ENCODE measurements at places on chromosomes 1 and 21.

DNA sequence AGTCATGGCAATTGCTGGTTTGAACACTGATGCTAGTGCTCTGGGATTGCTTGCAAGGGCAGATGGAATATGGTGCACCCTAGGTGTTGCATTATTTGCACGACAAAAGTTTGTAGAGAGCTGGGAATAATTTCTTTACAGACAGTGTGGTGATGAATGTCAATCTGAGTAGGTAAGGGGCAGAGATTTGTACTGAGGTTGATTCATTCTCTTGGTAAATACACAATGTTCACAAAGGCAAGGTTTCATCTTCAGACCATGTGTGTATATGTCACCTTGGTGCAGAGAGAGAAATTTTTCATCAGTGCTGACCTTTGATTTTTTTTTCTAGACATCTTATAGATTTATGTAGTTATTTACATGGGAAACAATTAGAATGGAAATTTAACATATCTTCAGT lies 5.0 kb downstream of the PTPRC start:
- no peak for DNase-seq

DNA sequence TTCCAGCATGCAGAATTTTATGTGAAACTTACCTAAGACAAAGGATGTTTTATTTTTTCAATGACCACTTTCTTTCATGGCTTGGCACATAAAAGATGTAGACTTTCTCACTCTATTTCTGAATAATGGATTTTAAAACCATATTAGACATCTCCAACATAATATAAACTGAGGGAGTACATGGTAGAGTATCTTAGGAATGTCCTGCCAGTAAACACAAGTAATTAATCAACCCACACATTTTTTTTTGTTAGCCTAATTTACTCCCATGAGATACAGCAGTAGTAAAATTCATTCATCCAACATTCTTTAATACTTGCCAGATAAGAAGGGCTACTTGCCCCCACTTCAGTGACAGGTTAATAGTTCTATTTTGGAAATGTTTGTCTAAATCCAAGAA lies 235.4 kb upstream of the ADAMTS5 start:
- no peak for DNase-seq

DNA sequence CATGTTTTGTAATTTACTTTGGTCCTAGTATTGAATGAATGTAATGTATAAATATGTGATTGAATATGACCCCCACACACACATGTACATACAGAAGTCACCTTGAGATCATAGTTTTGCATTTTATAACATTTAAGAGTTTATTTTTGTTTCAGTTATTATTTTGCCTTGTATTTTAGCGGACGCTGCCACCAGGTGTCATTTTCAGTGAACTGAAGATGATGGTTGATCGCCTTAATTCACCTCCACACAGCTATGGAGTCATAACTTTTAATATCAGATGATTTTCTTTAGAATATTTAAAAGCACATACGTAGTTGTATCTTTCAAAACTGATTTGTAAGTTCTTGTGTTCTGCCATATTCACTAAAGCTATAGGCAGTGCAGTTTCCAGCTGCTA lies 130.4 kb downstream of the DYRK1A start:
- no peak for DNase-seq

DNA sequence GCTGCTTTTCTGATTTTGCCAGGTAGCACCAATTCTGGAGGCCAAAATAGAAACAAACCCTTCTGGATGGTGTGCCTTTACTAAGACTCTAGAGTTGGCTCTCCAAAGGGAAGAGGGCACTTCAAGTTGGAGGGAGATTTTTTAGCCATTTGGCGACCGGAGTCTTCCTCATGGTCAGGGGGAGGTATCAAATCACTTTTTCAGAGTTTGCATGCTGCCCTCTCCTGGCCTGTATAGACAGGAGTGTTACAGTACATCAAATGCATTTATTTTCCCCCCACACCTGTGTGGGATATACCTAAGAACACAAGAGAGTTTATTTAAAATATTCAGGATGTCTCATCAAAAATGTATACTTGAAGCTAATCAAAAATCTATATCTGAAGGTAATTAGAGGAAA lies 3.2 kb downstream of the GREM2 start:
- DNase-seq = no peak

GRCh38 chr1:189374816-189375215 lies 1102.8 kb downstream of the BRINP3 start:
- DNase-seq = no peak

- DNase-seq = no peak
Measured at GRCh38 chr1:174942547-174943255, 57.0 kb upstream of the CACYBP start.

Data from stimulated activated CD4-positive, alpha-beta T cell treated with anti-CD3 and anti-CD28 coated beads, Interleukin-1b, Interleukin-23, amount 100 ng/mL, for 1 hour (primary cell).